ENCODE measurements at places on chromosomes 7 and 10.

DNA sequence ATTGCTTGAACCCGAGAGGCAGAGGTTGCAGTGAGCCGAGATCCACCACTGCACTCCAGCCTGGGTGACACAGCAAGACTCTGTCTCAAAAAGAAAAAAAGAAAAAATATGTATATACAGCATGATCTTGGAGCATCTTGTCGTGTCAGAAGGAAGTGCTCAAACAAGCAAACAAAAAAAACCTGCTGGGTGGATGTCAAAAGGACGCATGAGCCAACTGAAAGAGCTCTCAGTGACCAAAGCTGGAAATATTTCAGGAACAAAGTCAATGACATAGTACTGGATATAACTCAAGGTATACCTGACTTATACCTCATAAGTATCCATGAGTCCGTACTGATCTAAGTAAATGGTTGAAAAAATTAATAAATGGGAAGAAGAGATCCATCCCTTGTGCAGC lies 94.6 kb upstream of the ANLN start:
- DNase-seq, result no peak

GRCh38 chr10:80356563-80356988 lies at the start of the genes DYDC1 and DYDC2:
TSS of gene DYDC1 (minus strand) at chr10:80356755. CDS start at chr10:80352601, 4,154 bp downstream.
TSS of gene DYDC2 (plus strand) at chr10:80356781. CDS start at chr10:80362444, 5,663 bp downstream.
- peak; percentile 31 for DNase-seq

DNA sequence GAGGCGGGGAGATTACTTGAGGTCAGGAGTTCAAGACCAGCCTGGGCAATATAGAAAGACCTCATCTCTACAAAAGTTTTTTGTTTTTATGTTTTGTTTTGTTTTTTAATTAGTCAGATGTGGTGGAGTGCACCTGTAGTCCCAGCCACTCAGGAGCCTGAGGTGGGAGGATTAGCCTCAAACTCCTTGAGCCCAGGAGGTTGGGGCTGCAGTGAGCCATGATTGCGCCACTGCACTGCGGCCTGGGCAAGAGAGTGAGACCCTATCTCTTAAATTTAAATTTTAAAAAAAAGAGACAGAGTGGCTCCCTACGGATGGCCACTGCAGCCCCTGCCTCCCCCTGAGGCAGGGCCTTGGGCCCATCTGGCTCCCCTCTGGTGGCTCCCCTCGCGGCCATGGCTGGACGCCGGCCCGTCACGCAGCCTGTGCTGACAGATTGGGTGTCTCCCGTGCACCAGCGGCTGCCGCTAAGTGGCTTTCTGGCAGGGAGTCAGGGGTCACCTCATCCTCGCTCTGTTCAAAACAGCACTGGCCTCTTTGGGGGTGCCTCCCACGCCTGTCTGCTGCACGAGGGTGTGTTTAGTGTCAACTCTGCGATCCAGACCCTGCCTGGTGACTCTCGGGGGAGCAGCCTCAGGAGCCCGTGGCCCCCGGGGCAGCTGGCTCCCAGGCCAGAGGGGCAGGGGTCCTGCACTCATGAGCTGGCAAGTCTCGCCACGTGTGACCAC lies 44.4 kb upstream of the ELN start:
- no peak for DNase-seq

- no peak for DNase-seq
Observed at GRCh38 chr10:124386186-124387077, 32.3 kb downstream of the OAT start.

DNA sequence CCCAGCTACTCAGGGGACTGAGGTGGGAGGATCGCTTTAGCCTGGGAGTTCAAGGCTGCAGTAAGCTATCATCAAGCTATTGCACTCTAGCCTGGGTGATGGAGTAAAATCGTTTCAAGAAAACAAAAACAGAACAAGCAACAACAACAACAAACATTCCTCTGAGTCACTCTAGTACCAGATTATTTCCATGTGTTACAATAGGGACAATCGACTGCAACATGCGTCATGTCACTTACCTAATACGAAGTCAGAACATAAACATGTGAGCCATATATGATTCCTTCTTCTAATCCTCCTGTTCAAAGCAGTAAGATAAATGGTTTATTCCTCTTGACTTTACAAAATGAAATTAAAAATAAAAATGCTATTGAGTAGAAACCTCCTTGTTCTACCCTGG lies 57.3 kb downstream of the ZNF438 start:
- DNase-seq, result peak; percentile 18

DNA sequence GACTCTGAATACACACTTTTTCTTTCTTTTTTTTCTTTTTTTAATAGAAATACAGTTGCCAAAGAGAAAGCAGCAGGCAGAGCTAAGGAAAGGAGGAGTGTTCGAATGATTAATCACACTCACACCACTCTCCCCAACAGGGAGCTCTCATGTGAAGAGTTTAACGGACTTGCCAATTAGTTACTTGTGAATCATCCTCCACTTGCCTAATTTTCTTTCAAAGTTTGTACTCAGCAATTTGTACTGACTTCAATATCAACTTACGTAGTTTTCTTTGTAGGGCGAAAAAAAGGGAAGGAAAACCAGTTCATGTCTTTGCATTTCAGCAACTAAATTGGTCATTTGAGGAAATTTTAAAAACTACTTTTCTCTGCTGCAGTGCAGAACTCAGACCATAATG lies 109.2 kb downstream of the PIP4K2A start:
- DNase-seq, result peak; percentile 76

DNA sequence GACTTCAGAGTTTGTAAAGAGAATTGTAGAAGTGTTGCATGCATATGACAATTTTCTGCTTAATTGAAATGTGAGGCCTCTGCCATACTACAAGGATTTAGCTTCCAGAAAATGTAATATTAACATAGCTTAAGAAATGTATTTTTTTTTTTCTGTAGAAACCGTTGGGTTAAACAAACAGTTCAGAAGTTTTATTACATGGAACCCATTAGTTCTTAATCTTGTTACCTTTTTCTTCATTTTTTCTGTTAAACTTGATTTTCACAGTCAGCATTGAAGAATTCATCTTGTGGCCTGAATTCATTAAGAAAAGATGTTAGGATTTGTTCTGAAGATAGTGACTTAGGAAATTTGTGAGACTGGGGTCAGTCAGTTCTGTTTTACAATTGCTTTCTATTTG lies 4.9 kb downstream of the PTEN start:
- peak; percentile 42 for DNase-seq

- no peak for DNase-seq
Observed at GRCh38 chr7:106047818-106048705, 64.0 kb downstream of the SYPL1 start.

- DNase-seq, result peak; percentile 77
Observed at GRCh38 chr10:19719284-19719683, 96.9 kb upstream of the PLXDC2 start.

DNA sequence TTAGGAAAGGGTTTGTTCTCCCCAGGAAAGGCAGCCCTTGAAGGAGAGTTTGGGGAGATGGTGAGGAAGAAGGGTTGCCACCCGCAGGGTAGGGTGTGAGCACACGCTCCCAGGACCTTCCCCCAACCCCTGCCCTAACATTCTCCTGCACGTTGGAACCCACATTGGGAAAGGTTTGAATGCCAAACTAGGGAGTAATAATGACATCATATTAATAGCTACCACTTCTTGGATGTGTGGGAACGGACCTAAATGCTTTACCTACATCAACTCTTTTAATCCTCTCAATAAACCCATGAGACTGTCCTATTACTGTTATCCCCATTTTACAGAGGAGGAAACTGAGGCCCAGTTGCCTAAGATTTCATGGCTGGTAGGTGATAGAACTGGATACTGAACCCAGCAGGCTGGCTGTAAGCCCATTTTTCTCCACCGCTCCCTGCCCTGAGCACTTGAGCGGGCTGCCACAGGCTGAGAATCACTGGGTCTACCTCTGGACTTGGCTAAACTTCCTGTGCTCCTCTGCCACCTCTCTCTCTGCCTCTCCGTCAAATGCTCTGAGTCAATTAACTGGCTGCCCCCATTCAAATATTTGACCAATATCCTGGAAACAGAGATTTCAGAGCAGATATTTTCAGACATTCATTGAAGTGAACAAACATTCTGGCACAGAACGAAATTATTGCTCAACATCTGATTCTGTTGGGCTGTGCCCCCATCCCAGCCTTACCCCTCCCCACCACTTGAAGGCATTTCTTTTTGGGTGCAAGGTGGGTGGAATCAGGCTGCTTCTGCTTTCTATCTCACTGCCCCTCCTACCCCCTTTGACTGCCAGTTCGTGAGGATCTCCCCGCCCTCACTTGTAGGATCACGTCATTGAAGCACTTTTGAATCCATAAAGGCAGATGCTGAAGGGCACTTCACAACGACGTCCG lies 129.7 kb downstream of the C10orf105 start:
- DNase-seq, result peak; percentile 23

- DNase-seq, result no peak
Observed at GRCh38 chr10:17959870-17960269, 8.2 kb downstream of the SLC39A12 start.

- DNase-seq, result peak; percentile 7
Observed at GRCh38 chr7:16590424-16590823, 55.1 kb downstream of the ANKMY2 start.

GRCh38 chr10:99123336-99123735 lies 112.3 kb downstream of the HPSE2 start:
- no peak for DNase-seq

GRCh38 chr7:1964913-1965578 lies 267.7 kb downstream of the MAD1L1 start:
- DNase-seq, result no peak

- no peak for DNase-seq
Observed at GRCh38 chr10:123557366-123558108, 108.6 kb upstream of the GPR26 start.

DNA sequence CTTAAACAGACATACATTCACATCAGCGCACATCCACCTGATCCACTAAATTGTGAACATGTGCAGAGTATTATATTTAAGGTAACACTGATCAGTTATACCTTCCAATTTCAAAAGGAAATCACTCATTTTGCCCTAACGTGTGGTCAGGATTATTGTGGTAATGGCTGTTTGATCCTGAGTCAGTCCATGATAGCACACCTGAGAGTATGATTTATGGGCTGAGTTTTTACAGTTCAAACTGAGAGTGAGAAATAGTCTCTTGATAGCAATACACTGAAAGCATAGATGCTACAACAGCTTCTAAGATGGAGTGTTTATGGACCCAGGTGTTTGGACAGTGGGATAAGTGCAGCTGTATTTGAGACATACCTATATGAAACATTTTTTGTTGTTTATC lies 96.7 kb downstream of the KIF20B start:
- DNase-seq, result no peak

DNA sequence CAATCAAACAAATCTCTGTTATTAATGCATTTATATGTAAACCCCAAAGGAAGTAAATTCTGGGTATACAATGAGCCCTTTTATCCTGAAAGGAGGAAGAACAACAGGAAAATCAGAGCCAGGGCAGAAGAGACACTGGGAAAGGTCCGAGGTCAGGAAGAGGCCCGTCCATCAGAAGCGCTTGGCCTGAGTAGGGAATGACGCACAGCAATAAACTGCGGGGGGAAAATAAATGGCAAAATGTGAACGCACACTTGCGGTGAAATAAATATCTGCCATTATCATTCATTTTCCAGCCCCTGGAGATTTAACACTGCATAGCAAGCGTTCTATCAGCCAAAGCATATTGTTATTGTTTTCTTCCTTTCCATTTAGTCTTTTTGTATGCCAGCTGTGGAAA lies 243.4 kb downstream of the COBL start:
- DNase-seq, result no peak

GRCh38 chr7:152911922-152912321 lies 152.4 kb downstream of the ACTR3B start:
- no peak for DNase-seq

- peak; percentile 56 for DNase-seq
Observed at GRCh38 chr7:94410413-94411187, 15.9 kb downstream of the COL1A2 start.

GRCh38 chr10:78255796-78256638 lies 222.4 kb downstream of the RPS24 start:
- DNase-seq, result peak; percentile 99

- no peak for DNase-seq
Observed at GRCh38 chr10:43114088-43114742, 24.0 kb upstream of the CSGALNACT2 start.

DNA sequence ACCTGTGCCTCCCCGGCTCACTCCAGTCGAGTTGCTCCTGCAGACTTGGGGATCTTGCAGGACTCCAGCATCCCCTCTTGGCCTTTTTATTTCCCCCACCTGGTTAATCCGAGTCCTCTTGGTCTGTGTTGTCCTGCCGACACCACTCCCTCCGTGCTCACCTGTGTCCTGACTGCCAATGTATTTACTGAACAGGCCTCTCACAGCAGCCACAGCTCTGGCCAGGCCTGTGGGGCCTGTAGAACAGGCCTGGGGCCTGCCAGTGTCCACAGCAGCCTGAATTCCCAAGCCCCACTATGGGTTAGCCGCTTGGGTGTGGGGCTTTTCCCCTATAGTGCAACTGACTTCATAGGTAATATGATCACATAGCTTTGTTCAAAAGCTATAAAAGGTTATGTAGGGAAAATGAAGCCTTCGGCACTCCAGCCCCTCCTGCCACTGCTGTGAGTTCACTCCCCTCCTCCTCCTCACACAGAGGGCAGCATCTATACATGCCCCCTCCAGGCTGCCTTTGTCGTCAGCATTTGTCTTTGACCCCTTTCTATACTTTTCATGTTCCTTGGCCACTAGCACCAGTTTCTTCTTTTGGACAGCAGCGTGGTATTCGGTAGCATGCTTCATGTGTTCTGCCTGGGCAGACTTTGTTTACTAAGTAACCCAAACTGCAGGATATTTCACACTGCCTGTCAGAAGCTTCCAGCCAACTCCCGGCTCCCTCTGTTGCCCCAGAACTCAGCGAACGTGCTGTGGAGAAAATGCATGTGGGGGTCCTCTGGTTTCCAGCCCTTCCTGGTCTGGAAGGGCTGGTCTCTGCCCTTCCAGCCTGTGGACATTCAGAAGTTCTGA lies 46.1 kb downstream of the ZNF467 start:
- DNase-seq, result no peak

DNA sequence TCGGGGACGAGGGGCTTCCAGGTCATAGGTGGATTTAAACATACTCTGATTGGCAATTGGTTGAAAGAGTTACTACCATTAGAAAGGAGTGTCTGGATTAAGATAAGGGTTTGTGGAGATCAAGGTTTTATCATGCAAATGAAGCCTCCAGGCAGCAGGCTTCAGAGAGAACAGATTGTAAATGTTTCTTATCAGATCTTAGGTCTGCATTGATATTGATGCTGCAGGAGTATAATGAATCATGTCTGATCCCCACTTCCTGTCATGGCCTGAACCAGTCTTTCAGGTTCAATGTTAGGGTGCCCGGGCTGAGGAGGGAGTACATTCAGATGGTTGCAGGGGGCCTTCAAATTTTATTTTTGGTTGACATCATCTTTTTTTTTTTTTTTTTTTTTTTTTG lies 51.4 kb downstream of the SH3PXD2A start:
- no peak for DNase-seq
